Glutamatergic neuron (in vitro differentiated cells): ENCODE measurements at places on chromosomes 13 and 19. TPM values are rescaled to one million over a fixed set of nuclear protein-coding genes. Genes with fewer than 3 reads are reported as not detected.

Gene DAND5
- total RNA-seq = 0.44 TPM

Gene C1QTNF9
- total RNA-seq = not detected

Gene POLR2E
- total RNA-seq = 140 TPM

Gene TEX26
- not detected for total RNA-seq

Gene ZSCAN4
- total RNA-seq = 0.69 TPM

Gene AP1M2
- total RNA-seq = 1.2 TPM

Gene MEIS3
- total RNA-seq = 255 TPM

Gene IFNL1
- total RNA-seq = not detected

DNA sequence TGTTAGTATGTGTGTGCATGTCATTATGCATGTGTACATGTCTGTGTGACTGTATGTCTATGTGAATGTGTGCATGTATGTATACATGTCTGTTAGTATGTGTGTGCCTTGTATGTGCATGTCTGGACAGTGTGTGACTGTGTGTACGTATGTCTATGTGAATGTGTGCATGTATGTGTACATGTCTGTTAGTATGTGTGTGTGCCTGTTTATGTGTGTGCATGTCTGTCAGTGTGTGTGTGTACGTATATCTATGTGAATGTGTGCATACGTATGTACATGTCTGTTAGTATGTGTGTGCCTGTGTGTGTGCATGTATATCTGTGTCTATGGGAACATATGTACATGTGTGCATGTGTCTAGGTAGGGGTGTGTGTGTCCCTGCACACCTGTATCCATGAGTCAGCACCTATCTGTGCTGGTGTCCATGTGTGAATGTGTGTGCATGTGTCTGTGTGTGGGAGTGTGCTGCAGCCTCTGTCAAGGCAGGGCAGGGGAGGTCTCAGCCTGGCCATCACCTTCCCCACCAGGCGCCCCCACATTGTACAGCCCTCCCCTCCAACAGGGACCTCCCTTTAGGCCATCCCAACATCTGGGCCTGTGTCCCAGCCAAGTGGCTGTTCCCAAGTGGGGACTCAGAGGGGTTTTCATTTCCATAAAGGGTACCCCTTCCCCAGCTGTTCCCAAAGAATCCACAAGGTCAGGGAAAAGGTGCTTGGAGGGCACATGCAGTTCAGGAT, 4.4 kb downstream of the GAS6 start:
- no peak for DNase-seq

DNA sequence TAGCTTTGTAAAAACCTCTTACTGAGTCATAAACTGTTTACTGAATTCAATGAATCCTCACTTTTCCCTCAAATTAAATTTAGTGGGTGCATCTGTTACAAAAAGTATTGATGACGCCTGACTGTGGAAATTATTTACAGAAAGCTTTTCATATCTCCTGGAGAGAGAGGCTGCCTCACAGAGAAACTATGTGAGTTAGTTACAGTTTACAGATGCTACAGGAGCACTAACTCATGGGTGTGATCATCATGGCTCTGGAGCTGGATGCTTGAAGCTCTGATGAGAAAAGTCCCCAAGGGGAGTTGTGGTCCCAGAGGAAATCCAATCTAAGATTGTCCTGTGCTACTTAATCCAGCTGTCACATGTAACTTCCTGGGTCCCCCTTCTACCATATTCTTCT, 590.8 kb downstream of the LMO7 start:
- no peak for DNase-seq

DNA sequence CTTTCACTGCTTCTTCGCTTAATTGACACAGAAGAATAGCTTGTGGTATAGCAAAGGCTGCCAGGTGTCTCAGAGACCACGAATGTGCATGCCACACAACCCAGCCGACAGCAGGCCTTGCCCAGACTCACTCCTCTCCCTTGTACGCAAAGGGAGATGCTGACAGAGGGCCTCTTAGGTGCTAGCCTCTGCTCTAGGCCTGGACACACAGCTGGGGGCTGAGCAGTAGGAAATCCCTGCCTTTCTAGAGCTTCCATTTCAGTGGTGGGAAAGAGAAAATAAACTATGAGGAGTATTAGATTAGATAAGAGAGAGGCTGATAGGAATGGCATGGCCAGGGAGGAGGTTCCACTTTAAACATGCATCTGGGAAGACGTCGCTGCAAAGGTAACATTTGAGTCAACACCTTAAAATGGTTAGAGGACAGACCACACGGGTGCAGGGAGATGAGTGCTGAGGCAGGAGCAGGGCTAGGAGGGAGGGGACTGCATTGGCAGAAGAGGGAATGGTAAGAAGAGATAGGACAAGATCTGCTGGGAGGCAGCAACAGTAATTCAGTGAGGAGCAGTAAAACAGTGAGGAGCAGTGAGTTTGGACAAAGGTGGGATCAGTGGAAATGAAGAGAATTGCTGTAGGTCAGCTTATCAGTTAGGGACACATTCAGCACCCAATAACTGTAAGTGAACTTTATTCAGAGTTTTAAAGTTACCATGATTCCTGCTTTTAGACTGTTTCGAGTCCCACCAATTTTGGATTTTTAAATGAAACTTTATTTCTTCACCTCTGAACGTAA, 100.0 kb downstream of the RNF17 start:
- no peak for DNase-seq

GRCh38 chr19:4369888-4370260, 26.5 kb downstream of the MPND start:
- peak; percentile 60 for DNase-seq

- peak; percentile 79 for DNase-seq
These were observed 1.5 kb downstream of the ARID3A start for GRCh38 chr19:927351-927779.

DNA sequence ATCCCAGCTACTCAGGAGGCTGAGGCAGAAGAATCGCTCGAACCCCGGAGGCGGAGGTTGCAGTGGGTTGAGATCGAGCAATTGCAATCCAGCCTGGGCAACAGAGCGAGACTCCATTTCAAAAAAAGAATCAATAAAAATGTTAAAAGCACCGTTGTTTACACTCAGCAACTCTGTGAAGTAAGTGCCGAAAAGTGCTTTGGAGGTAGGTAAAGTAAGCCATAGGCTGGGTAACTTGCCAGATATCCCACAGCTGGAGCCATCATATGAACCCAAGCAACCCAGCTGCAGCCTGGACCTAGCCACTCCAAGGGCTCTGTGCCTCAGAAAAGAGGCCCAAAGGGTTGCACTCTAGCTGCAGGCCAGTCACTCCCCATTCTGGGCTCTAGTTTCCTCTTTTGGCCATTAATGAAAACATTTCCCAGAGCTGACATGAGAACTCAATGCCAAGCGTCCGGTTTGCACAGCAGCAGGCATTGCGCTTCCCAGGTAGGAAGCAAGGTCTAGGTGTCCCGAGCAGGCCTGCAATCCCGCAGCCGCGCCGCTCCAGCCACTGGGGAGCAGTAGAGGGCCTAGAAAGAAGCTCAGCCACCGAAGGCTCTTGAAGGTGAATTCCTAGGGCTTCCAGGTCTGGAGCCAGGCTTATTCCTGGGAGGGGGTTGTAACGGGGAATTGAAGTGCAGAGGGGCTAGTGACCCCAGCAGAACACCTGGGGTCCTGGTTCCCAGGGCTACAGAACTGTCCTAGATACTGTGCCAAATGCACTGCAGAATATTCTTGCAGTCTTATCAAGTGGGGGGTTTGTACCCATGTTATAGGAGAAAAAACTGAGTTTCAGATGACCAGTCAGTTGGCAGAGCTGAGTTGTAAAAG, 4.1 kb upstream of the CD79A start:
- peak; percentile 86 for DNase-seq

- peak; percentile 27 for DNase-seq
These were observed 572.5 kb downstream of the LIG4 start for GRCh38 chr13:107642831-107643230.

GRCh38 chr13:41019011-41019487, at the start of gene ELF1:
Gene ELF1 (minus strand): TSS chr13:41019316. CDS start chr13:40982054, 37,262 bp downstream.
- DNase-seq = no peak

GRCh38 chr13:50126993-50127725, 111.9 kb downstream of the KCNRG start:
- peak; percentile 26 for DNase-seq

- no peak for DNase-seq
These were observed 9.9 kb downstream of the LMTK3 start for GRCh38 chr19:48501494-48502349.

DNA sequence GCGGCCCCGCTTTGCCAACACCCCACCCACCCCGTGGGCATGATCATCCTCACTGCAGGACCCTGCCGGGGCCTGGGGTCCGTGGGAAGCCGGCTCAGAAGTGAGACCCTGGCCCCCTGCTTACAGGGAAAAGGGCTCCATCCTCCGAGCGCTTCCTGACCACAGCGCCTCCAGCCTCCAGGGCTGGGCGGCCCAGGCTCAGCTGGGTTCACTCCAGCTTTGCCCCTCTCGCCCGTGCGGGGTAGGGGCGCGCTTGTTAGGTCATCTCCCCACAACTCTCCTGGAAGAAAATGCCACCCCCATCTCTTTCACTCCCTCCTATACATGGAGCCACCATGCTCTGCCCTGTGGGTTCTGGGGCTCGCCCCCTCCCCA, 6.6 kb upstream of the C1QTNF9B start:
- DNase-seq = peak; percentile 25

DNA sequence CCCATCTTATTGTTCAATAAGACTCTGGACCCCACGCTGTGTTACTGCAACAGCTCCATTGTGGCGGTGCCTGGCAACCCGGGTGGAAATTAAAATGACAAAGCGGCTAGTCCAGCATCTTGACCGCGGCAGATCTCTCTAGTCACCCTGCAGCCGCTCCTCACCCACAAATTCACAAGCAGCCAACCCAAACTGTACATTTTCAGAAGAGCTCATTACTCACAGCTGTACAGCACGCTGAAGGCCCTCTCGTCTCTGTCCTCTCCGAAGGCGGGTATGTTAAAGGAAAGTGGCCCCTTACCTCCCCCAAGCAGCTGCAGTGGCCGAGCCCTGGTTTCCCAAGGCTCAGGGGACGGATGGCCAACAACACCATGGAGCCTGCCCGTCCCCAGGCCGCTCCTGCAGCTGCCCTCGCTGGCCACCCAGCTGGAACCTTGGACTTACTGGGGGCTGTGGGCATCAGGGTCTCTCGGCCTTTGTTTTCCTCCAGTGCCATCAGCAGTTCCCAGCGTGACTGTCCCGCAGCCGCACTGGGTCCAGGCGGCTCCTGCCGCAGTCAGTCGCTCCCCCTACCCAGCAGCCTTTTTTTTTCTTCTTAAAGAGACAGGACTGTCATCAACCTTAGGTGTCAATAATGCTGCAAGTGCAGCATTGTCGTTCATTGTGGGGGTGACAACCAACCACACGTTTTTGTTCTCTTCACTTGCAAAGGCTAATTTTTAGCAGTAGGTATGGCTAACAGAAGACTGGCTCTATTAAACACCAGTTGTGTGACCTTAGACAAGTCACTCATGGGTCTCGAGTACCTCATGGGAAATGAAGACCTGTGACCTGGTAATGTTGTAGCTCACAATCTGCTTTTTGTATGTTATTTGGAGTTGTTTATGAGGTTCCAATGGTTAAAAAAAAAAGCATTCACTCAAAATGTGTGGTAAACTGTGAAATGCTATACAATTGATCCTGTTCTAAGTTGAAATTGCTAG, at the start of gene SACS:
Gene SACS, minus strand, starts transcription at position 532 of the 983 bp plus-strand sequence. CDS start 22,463 bp downstream, outside the sequence.
- peak; percentile 78 for DNase-seq

GRCh38 chr19:21603431-21604231, 98.2 kb downstream of the ZNF429 start:
- DNase-seq = no peak

GRCh38 chr13:42595253-42595571, 21.3 kb downstream of the TNFSF11 start:
- DNase-seq = no peak

- no peak for DNase-seq
These were observed 129.3 kb upstream of the SERP2 start for GRCh38 chr13:44244288-44244687.

DNA sequence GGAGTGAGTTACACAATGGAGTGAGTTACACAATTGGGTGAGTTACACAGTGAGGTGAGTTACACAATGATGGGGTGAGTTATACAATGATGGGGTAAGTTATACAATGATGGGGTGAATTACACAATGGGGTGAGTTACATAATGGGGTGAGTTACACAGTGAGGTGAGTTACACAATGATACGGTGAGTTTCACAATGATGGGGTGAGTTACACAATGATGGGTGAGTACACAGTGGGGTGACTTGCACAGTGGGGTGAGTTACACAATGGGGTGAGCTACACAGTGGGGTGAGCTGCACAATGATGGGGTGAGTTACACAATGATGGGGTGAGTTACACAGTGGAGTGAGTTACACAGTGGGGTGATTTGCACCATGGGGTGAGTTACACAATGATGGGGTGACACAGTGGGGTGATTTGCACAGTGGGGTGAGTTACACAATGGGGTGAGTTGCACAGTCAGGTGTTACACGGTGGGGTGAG, 52.5 kb upstream of the GAS6 start:
- DNase-seq = no peak

DNA sequence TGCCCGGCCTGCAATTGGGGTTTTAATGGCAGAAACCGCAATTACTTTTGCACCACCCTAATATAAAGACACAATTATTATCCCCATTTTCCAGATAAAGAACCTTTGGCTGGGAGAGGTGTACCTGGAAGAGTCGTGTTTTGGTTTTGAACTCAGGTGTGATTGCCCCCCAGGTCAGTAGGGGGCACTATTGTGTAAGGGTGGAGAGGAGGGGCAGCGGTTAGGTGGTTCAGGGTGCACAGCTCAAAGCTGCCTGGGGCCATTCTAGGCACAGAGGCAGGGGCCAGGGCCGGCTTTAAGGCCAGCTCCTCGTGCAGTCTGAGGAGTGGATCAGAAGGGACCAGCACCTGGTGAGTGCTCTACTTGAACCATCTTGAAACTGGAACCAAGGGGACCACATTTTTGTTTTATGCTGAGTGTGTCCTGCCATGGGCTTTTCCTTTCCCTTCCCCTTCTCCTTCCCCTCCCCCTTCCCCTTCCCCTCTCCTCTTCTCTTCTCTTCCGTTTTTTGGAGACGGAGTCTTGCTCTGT, 5.8 kb upstream of the FCGRT start:
- DNase-seq = peak; percentile 65

DNA sequence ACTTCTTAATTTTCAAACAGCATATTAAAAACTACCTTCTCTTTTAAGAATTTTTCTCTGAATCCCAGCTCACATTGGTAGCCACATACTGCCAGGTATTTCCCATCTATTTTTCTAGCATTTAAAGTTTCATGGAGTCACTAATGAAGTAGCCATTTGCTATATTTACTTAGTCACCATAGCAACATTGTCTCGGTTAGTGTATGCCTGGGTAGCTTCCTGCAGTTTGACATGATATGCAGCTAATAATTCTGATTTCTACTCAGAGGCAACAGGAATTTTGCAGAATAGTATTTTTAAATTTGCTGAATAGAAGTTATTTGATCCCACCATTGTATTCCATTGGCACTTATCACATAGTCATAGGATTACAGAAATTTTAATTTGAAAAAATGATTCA, 30.9 kb upstream of the KCTD4 start:
- DNase-seq = no peak

DNA sequence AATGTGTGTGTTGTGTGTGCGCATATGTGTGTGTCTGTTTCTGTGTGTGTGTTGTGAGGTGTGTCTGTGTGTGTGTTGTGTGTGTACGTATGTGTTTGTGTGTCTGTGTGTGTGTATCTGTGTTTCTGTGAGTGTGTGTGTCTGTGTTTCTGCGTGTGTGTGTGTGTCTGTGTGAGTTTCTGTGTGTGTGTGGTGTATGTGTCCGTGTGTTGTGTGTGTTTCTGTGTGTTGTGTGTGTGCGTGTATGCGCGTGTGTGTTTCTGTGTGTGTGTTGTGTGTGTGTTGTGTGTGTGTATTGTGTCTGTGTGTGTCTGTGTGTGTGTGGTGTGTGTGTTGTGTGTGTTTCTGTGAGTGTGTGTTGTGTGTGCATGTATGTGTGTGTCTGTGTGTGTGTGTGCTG, 38.9 kb upstream of the KL start:
- DNase-seq = no peak

- no peak for DNase-seq
These were observed 7.7 kb upstream of the PTOV1 start for GRCh38 chr19:49843265-49843664.

- DNase-seq = no peak
These were observed 4.0 kb upstream of the TSPAN16 start for GRCh38 chr19:11291991-11292390.
